ENCODE measurements at places on chromosomes 1 and 21.
A peak's percentile ranks its signal among the peaks of the same experiment; 100 is the strongest.

GRCh38 chr1:116915086-116915661 is 5.5 kb downstream of the PTGFRN start:
- no peak for DNase-seq
- H3K4me3 ChIP-seq, result no peak overlapping the region
- no peaks in the 10 kb centered on the region for H3K36me3 ChIP-seq
- peaks cover 6% of the 10 kb centered on the region for H3K4me1 ChIP-seq
- no peak overlapping the region for H3K27ac ChIP-seq

- H3K27ac ChIP-seq, result no peak overlapping the region
- H3K4me3 ChIP-seq, result no peak overlapping the region
- H3K36me3 ChIP-seq, result no peaks in the 10 kb centered on the region
- H3K4me1 ChIP-seq, result no peaks in the 10 kb centered on the region
- no peaks in the 10 kb centered on the region for H3K27me3 ChIP-seq
Measured at GRCh38 chr1:8205771-8206170, 112.1 kb upstream of the SLC45A1 start.

DNA sequence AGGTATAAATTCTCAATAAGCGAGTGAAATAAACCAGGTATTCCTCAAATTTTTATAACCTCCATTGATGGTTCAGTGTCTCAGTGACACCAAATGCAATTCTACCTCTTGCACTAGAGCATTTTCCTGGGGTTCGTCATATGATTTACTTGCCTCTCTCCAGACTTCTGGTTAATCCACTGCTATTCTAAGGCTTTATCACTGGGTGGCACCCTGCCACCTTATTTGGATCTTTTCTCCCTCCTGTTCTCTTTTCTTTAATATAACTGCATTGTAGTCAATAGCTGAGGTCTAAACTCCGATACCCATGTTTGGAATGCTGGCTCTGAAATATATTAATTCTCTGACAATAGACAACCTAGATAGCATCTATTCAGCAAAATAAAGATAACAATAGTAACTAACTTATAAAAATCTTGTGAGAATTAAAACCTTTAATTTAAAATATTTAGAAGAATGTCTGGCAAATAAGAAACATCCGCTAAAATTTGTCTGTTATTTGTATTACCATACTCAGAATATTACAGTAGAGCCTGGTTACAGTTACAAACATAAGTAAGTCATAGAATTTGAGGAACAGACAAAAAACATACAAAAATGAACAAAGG is 436.4 kb downstream of the PLA2G4A start:
- no peak overlapping the region for H3K27ac ChIP-seq
- no peak overlapping the region for H3K4me3 ChIP-seq
- DNase-seq, result no peak
- no peaks in the 10 kb centered on the region for H3K36me3 ChIP-seq
- H3K4me1 ChIP-seq, result no peaks in the 10 kb centered on the region

DNA sequence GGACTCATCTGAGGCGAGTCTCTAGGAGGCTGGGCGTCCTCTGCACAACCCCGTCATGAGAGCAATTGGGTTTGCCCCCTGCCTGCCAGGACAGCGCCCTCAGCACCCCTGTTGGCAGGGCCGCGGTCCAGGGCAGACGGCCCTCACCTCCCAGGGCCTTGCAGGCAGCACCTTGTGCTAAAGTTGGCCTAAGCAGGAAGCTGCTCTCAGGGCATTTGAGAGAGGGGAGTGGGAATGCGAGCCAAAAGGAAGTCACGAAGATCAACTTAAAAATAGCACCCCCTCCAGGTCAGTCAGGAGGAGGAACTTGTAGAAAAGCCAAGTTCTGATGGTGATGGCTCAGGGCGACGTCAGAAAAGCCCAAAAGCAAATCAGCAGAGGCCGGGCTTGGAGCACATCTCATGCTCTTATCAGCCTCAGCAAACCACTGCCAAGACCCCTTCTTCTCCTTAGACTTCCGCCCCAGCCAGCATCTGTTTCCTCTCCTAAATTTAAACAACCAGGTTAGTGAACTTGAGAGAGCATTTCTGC is 12.6 kb upstream of the ADORA3 start:
- peak overlapping the region; percentile 11 for H3K27ac ChIP-seq
- peak; percentile 74 for DNase-seq
- no peaks in the 10 kb centered on the region for H3K27me3 ChIP-seq
- peak overlapping the region; percentile 37 for H3K4me3 ChIP-seq

GRCh38 chr1:62725255-62725654 is 37.1 kb upstream of the DOCK7 start:
- H3K4me3 ChIP-seq, result no peak overlapping the region
- no peaks in the 10 kb centered on the region for H3K27me3 ChIP-seq
- no peaks in the 10 kb centered on the region for H3K36me3 ChIP-seq
- no peak overlapping the region for H3K27ac ChIP-seq
- no peaks in the 10 kb centered on the region for H3K4me1 ChIP-seq
- DNase-seq, result no peak
